Tibial artery (tissue), 4 donors: ENCODE measurements at places on chromosomes 16 and 17.

- DNase-seq, result no peak
Observed at GRCh38 chr17:45410144-45411091, 22.3 kb downstream of the ARHGAP27 start.

DNA sequence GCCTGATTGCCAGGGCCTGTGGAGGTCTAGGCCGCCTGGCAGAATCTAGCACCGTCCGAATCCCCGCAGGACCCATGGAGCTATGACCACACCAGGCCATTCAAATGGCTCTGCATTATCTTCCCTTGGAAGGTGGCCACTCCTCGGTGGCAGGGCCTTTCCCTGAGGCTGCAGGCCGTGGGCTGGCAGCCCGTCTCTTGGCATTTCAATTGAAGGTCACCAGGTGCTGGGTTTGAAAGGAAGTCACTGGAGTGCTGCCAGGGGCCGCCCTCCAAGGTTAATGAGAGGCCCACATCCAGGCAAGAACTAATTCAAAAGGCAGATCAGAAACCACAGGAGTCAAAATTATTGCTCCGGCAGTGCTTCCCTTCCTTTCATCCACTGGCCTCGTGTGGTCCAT lies 27.7 kb upstream of the CACNG5 start:
- no peak for DNase-seq

- no peak for DNase-seq
Observed at GRCh38 chr17:66533572-66533971, 231.2 kb downstream of the PRKCA start.

GRCh38 chr17:80604009-80604669 lies 59.5 kb downstream of the RPTOR start:
- DNase-seq, result no peak

GRCh38 chr17:62867303-62867702 lies 59.2 kb upstream of the MARCHF10 start:
- no peak for DNase-seq

DNA sequence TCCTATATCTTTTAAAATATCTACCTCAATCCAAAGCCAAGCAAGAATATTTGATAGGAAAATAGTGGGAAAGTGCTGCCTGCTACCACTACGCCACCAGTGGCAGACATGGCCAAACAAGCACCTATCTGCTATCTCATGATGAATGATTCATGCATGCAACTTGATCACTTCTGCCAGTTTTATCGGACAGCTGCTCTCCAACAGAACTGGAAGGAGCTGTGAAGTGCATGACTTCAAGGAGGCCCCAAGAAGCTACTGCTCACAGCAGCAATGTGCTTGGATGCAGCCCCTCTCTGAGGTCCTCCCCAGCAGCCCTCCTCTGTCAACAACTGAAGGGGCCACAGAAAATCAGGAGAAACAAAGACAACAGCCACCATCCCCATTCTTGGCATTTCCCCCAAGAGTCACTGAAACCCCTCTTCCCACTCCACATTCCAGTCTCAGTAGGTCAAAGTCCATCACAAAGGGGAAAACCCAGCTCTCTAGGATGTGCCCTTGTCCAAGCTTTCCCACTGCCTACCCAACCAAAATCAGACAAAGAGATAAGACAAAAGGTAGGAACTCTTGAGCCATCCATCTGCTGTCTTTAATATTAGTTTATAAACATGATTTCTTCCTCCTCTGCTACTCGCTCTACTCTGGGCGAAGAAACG lies 215.3 kb downstream of the C16orf78 start:
- DNase-seq, result peak; percentile 27

DNA sequence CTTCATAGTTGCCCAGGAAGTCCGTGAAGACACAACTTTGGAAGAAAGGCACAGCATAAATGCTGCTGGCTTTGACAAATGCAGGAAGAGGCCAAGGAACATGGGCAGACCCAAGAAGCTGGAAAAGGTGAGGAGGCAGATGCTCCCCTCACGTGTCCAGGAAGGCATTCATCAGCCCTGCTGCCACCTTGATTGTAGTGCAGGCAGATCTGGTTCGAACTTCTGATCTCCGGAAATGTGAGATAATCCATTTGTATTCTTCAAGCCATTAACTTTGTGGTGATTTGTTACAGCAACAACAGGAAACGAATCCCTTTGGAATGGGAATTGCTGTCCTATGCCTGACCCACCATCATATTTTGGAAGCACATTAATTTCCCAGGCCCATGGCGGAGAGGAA lies 28.5 kb upstream of the LCMT1 start:
- no peak for DNase-seq
